Activated gamma-delta T cell treated with Interleukin-2 at 50 U/mL for 16 hours (primary cell): ENCODE measurements at places on chromosomes 3 and 15.

DNA sequence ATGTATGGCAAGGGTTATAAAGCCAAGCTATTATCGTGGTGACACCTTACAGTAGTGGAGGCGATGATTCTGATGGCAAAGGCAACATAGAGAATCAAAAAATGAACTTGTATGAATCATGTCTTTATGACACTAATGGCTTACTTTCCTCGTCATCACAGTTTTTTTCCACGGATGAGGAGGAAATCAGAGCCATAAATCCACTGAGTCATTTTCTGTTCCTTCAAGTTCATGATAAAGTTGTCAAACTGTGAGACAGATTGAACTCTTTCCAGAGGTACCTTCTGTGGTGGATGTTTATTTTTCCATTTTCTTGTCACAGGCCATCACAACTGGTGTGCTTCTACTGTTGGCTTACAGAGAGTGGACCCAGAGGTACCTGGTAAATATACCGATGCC, 8.5 kb downstream of the TMEM212 start:
- DNase-seq = no peak

GRCh38 chr15:50059883-50060282, 59.1 kb downstream of the ATP8B4 start:
- no peak for DNase-seq

DNA sequence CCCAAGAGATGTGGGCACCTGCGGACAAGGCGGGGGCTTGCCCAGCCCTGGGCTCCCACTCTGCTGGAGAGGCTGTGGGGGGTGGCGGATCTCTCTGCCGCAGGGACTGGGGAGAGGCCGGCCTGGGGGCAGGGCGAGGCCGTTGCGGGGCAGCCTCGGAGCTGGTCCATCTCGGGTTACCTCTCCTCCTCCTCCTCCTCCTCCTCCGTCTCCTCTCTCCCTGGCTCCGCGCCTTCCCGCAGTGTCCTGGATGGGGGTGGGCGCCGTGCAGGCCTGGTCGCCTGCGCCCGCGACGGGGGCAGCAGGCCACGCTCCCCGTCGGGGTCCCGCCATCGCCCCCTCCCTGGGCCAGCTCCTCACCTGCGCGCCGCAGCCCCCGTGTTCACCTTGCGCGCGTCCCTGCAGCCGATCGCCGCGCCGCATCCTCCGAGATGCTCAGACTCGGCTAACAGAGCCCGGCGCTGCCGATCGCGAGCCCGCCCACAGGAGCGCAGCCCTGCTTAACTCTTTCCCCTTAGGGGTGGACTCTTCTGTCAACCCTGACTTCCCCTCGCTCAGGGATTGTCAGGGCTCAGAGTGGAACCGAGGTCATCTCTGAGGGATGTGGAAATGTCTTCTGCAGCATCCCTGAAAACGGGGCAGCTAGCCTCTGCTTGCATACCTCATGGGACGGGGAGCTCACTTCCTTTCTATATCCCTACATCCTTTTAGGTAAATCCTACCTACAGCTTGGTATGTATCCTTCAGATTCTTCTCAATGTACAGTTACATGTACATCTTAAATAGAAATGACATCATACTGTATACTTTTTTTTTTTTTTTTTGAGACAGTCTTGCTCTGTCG, at the start of gene PRRT3:
TSS of gene PRRT3 (minus strand) at position 447 of the 844 bp plus-strand sequence. CDS start 2,293 bp downstream, outside the sequence.
- DNase-seq = peak; percentile 39

- no peak for DNase-seq
These were observed 92.5 kb downstream of the IL20RB start for GRCh38 chr3:137050281-137050680.

- DNase-seq = no peak
These were observed 213.1 kb upstream of the GOLGA6L4 start for GRCh38 chr15:84022516-84022915.

GRCh38 chr3:24278543-24278942, 216.1 kb downstream of the THRB start:
- DNase-seq = no peak

- no peak for DNase-seq
These were observed 275.5 kb downstream of the FAM43A start for GRCh38 chr3:194961149-194961548.

- DNase-seq = no peak
These were observed 879.2 kb downstream of the ROBO1 start for GRCh38 chr3:78888635-78889034.

- no peak for DNase-seq
These were observed 56.7 kb downstream of the HACD2 start for GRCh38 chr3:123528130-123528529.

DNA sequence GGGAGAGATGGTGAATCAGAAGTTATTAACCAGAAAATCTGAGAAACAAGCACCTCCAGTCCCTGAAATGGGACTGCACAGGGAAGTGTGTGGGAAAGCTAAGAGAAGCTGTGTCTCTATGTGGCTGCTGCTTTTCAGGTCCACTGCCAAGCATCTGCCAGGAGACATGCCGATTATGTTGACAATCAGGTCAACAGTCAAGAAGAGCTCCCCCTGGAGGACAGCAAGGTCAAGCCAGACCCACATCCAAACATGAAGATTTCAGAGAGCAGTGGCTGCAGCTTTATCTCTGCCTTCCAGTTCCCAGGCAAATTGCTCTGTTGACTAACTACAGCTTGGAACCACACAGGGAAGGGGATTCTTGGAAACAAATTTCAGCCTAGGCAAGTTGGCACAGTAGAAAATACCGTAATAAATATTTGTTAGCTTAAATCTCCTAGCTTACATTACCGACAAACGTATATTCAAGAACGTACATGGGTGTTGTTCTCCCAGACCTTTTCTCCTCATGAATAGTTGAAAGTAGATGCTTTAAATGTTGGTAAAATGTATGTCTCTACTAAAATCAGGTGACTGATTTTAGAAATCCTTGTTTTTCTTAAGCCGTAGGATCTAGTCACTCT, 394.5 kb upstream of the RARB start:
- no peak for DNase-seq

DNA sequence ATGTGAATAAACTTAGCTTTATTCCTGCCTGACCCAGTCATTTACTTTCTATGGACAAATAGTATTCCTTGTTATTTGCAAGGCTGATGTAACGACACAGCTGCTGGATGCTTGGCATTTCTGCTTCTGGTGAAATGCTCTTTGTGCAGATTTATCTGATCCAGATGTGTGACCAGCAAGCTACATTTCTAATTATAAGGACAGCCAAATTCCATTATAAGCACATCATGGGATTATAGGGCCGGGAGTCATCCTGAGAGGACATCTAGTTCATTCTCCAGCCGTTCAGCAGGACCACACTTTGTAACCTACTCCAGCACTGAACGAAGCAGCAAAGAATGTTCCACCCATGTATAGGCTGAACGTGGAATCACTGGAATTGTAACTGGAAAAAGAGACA, 42.9 kb downstream of the FNDC3B start:
- DNase-seq = no peak

- DNase-seq = no peak
These were observed 654.0 kb upstream of the KCNMB2 start for GRCh38 chr3:177882124-177882648.

GRCh38 chr3:129278966-129279906, 566 bp downstream of the HMCES start:
- peak; percentile 28 for DNase-seq

DNA sequence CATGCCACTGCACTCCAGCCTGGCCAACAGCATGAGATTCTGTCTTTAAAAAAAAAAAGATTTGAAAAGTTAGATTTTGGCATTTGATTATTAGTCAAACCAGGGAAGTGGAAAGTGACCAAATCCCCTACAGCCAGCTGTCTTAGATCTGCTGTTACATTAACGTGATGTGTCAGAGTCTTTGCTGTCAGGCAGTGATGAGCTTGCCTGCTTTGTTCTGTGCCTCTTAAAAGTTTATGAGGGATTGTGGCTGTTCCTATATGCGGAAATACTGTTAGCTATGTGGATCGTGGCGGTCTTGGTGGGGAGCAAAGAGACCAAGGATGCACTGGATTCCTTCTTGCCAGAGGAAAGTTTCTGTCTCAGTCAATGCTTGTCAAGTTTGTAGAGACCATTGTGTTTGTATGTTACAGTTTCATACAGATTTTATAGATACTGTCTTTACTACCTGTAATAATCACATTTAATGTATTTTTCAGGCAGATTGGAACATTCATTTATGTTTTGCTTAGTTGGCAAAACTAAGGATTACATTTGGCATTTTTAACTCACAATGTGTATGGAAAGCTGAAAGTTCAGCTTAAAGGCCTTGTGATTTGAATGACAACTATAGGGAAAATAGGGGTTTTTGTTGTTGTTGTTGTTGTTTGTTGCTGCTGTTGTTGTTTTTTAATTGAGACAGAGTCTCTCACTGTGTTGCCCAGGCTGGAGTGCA, 137.4 kb downstream of the VPS8 start:
- no peak for DNase-seq

- DNase-seq = no peak
These were observed 10.3 kb downstream of the RPS17 start for GRCh38 chr15:82530006-82530405.

- DNase-seq = no peak
These were observed 127.9 kb downstream of the DMXL2 start for GRCh38 chr15:51494411-51495314.

DNA sequence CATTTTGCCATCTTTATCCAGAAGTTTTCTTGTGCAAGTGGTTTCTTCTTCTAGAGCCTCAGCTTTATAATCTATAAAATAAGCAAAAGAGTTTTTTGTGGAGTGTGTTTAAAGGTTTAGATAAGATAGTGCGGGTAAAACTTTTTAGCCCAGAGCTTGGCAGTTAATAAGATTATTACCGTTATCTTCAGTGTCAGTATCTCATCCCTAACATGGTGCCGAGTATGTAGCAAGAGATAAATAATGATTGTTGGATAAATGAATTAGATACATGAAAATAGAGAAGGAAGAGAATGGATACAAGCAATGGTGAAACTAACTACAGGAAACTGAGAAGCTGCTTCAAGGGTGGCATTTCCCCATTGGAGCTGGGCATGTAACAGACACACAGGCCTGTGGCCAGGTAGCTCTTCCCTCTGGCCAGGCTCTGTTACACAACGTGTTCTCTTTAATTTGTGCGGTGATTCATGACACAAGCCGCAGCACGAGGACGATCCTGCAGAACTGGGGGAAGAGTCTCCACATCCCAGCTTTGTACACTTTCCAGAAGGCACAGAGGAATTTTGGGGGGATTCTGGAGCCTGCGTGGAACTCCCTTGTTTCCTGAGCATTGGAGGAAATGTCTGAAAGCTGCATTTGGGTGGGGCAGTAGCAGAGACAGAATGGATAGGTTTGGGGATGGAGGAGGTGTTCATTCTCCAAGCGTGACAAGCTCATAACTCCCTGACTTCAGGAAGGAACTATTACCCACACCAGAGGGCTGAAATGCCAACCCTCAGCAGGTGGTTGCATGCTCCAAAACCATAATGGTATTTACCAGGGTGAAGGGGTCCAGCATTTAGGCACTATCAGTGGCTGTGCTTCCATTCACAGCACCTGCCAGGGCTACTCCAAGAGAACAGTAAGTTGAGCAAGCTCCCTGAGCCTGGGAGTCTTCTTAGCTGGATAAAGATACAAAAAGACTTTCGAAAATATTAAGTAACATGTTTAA, 14.2 kb upstream of the ST6GAL1 start:
- peak; percentile 43 for DNase-seq

GRCh38 chr3:43512754-43513404, 108.9 kb downstream of the ANO10 start:
- no peak for DNase-seq

DNA sequence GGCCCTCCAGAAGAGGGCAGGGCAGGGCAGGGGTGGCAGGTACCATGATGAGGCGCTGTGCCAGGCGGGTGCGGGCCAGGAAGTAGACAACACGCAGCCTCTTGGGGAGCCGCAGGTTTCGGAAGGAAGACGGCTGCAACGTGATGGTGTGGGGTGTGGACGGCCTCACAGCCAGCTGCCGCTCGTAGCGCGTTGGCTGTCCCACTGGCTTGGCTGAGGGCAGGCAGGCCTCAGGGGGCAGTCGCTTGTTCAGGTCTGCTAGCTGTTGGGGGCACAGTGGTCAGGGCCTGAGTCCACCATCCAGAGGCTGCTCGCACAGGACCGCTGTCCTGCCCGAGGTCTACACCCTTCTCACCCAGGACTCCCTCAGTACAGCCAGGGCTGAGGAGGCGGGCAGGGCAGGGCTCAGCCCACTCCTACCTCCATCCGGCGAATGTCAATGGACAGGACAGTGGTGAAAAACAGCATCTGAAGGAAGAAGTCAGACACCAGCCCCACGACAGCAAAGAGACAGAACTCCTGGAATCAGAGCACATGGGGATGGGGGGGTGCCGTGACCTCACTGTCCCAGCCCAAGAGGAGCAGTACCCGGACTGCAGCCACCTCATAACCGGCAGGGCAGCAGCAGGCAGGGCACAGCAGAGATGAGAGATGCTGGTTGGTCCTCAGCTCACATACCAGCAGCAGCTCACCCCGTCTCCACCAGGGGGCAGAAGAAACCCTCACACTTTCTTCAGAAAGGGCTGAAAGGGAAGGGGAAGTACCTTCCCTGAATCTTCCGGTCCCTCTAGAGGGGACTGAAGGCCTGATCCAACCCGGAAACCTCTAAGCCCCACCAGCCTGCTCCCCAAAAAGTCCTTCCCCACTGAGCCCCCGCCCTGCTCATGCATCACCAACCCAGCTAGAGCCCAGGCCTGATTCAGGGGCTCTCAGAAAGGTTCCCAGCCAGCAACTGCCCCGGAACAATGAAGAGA, 40.0 kb downstream of the PTPN23 start:
- peak; percentile 87 for DNase-seq

GRCh38 chr15:88246666-88247446, 9.7 kb downstream of the NTRK3 start:
- peak; percentile 69 for DNase-seq

- no peak for DNase-seq
These were observed 337.8 kb downstream of the LRRC3B start for GRCh38 chr3:26960382-26960781.

DNA sequence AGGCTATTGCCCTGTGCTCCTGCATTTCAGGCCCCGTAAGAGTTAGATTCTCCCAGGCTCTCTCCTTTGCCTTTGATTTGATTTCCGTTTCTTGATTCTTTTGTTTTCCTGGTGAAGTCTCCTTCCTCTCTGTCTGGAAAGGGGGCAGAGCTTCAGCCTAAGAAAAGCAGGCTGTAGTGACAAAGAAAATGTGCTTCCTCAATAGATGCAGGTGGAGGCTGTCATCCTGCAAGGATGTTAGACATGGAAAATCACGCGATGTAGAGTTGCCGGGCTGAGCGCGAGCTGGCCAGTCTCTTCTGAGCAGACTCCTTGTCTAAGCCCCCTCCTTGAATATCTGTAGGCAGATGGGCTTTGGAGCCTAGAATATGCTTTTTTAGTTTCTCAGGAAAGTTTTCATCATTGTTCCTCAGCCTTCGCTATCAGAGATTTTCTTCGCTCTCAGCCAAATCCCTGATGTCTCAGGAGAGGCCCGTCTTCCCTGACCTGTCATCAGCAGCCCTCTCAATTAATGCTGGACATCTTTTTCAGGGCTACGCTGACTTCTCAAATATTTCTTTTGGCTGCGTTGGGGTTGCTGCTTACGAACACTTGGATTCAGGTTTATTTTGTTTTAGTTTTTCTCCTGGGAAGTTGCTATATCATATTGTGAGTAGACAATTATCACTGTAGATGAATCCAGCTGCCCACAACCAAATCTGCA, 163.6 kb downstream of the ITPR1 start:
- no peak for DNase-seq

GRCh38 chr15:96324940-96325540, 5.5 kb upstream of the NR2F2 start:
- DNase-seq = no peak
